ENCODE measurements at places on chromosomes 7 and 10.
A peak's percentile ranks its signal among the peaks of the same experiment; 100 is the strongest.

DNA sequence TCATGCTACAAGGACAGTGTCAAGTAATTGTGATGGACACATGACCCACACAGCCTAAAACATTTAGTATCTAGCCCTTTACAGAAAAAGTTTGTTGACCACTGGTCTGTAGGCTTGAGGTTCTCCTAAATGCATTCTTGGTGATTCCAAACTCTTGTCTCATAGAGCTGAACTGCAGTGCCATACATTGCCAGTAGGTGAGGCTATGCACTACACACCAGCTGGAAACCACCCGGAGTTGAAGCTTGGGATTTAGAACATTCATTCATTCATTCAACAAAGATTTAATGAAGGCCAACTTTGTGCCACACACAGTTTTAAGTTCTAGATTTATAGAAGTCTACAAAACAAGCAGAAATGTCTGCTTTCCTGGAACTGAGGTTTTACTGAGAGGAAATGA, 77.3 kb upstream of the TCF7L2 start:
- DNase-seq: no peak

DNA sequence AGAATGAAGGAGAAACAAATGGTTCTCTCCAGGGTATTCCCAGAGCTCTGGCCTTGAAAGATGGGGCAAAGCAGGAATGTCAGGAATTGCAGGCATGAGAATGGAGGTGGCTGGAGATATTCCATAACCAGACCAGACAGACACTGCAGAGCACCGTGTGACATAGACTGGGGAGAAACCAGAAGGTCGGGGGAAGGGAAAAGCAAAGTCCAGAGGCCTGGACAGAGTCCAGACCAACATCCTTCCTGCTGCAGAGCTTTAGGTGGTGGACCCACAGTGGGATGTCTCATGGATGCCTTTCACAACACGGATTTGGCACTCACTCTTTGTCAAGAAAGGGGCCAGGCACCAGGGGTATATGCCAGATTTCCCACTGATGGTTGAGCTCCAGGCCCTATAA, 177.2 kb upstream of the INHBA start:
- no peak for DNase-seq

- no peak for DNase-seq
These were observed 127.6 kb downstream of the TNS3 start for GRCh38 chr7:47454069-47454973.

DNA sequence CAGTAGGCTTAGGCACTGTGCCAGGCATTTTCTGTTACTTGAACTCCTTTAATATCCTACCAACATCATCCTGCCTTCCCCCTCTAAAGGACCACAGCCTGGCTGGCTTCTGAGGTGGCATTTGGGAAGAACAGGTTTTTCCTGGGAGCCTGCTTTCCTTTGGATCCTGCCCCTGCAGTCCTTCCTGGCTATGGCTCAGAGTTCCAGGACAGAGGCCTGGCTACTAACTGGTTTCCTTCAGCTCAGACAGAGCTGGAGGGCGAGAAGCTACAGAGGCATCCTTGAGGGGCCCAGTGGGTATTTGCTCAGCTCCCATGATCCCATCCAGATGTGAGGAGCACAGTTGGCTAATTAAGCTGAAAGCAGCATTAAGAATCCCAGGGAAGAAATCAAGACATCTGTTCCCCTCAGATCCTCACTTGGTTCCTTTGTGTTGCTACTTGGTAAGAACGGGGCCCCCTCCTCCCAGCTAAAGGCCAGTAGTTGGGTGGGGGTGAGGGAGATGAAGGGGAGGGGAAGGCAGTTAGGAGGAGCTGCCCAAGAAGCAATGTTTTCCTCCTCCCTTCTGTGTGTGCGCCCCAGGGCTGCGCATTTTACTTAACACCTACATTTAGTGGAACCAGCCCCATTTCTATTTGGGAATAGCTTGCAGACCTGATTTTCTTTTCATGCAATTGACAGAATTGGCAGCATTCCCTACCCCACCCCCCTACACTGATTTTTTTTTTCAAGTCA, 142.6 kb upstream of the SORCS3 start:
- no peak for DNase-seq

DNA sequence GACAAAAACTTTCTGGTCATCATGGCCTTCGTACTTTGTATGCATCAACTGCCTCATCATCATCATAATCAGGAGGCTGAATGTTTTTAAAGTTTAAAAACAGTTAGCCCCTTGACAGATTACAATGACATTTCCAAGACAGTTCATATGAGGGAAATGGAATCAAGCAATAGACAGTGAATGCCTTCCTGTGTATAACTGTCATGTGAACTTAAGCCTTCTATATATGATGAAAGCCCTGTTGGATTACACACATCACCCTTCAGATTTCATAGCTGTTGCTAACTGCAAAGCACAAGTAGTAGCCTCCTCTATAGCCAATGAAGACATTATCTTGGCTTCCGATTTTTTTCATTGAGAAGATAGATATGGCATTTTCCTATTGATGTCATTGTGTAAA, 154.0 kb downstream of the PLXDC2 start:
- DNase-seq: no peak

DNA sequence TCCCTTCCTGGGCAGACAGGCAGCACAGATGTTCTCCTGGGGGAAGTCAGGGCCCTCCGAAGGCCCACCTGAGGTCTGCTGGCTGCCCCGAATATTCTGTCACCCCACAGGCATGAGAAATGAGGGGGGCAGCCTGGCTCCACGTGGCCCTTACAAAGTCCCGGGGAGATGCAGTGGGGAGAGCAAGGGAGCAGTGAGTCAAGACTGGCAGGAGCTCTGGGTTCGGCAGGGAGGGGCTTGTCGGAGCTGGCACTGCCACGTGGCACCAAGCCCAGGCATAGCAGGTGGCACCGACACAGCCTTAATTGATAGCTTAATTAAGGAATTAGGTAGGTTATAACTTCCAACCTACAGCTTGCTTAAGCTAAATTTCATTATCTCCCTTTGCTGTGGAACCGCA, 163.9 kb downstream of the USP6NL start:
- DNase-seq: peak; percentile 12

GRCh38 chr10:71135236-71135635, 77.1 kb upstream of the UNC5B start:
- no peak for DNase-seq

DNA sequence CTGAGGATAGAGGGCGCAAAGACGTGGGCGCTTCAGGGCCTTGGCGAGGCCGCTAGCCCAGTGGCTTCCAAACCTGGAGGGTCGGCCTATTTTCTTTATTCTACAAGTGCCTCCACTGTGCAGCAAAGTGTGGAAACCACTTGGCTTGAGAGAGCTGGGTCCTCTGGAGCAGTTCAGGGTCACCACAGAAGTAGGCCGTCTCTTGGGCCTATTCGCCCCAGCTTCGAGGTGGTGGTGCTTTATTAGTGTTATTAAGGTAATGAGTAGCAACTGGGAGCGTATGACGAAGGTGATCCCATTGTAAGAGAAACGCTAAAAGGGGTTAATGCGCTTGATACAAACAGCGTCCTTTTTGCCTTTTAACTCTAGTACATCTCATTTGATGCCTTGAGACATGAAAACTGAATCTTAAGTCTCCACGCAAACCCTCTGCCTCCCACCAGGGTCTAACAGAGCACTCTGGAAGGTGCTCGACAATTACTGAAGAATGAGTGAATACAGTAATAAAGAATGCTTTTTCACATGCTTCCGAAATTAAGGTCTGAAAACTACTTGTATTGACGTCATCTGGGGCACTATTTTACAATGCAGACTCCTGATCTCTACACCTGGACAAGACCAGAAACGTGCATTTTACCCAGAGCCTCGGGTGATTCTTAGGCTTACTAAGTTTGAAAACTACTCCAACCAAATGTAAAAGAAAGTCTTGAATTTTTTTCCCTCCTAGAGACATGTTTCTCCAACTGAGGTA, 647 bp upstream of the GSAP start:
- no peak for DNase-seq

GRCh38 chr7:158194365-158194900, 393.2 kb downstream of the PTPRN2 start:
- DNase-seq: no peak

Measured in hypothalamus (tissue), 51 donors.